ENCODE measurements at places on chromosomes 5 and 9.

DNA sequence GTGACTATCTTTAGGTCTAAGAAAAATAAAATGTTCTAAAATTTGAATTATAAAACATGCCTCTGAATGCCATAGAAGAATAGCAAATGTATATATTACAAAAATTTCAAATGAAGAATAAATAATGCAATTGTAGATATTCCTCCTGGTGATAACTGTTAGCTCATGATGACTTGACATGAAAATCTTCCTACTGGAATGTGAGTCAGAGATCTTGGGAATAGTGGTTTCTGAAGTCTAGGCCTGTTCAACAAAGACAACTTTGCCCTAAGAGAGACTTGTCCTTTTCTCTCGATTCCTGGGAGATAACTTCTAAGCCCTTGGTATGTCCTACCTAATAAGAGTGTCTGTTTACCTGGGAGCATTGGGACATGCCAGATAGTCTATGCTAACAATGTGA, 746.3 kb upstream of the RIOK2 start:
- DNase-seq, result no peak

- no peak for DNase-seq
Measured at GRCh38 chr9:137224830-137225694, at the start of gene CYSRT1. TSS of gene CYSRT1 (plus strand) at chr9:137225174. CDS start at chr9:137225622, 448 bp downstream.

- DNase-seq, result peak; percentile 67
Measured at GRCh38 chr9:77464661-77465060, 183.5 kb downstream of the GNA14 start.

DNA sequence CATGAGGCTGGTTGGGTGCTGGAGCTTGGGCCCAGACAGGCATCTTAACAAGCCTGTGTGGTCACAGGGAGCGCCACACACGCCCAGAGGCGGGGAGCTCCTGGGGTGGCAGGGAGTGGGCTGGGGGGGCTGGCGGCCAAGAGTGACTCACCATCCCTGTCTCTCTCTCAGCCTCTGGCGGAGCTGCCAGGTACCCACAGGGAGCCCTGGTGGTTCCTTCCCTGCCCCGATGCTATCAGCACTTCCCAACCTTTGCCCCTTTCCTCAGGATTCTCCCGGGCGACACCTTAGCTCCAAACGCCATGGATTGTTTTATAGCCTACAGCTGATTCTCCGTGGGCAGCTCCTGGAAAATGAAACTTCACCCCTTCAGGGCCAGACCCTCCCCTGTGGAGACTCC, 5.5 kb downstream of the SLC9A3 start:
- no peak for DNase-seq

DNA sequence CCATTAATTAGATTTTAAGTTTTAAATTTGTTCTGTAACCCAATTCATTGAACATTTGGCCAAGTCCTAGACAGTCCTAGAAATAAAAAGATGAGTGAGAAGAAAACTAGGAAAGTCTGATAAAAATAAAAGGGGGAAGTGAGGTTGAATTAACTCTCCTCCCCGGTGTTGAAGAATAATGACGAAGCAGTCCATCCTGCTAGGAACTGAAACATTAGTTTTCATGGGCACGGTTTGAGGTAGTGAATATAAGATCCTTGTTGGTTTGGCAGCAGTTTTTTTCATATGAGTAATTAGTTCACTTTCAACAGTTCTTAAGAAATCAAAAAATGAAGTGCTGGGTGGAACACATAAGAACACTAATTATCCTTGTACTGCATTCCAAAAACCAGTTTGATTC, 103.1 kb downstream of the MTREX start:
- DNase-seq, result no peak

DNA sequence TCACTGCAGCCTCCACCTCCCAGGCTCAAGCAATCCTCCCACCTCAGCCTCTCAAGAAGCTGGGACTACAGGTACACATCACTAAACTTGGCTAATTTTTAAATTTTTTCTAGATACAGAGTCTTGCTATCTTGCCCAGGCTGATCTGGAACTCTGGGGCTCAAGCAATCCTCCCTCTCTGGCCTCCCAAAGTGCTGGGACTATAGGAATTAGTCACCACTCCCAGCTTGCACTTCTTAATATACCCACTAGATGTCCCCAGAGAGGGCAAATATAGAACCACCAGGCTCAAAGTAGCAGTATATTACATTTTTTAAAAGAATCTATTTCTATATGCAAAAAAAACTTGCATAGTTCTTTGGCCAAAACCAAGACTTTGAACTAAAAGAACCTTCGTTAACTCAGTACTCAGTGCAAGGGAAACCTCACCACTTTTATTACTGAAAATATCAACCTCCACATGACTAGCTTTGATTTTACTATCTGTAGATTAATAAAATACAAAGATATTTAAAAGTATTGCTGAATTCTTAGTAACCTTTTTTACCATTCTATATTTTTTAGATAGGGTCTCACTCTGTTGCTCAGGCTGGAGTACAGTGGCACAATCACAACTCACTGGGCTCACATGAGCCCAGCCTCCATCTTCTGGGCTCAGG, 25.8 kb upstream of the HSD17B3 start:
- DNase-seq, result peak; percentile 36

GRCh38 chr9:2209400-2209799, 194.3 kb downstream of the SMARCA2 start:
- DNase-seq, result no peak

DNA sequence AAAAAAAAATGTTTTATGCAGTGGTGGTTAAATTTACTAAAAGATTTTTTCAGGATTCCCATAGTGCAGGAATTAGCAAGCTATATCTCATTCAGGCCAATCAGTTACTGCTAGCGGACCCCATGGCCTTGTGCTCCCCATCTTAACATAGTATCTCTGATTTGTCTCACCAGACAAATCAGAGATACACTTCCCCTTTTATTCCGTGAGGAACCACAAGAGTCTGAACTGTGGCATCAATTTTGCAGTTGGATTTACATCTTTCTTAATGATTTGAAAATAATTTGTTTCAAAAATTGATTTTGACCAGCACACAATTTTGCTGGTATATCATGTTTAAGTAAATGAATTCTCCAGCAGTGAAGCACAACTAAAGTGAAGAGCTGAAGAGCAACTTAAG, 17.9 kb downstream of the ITGA1 start:
- no peak for DNase-seq

GRCh38 chr9:115649991-115650472, 503.6 kb upstream of the PAPPA start:
- no peak for DNase-seq

DNA sequence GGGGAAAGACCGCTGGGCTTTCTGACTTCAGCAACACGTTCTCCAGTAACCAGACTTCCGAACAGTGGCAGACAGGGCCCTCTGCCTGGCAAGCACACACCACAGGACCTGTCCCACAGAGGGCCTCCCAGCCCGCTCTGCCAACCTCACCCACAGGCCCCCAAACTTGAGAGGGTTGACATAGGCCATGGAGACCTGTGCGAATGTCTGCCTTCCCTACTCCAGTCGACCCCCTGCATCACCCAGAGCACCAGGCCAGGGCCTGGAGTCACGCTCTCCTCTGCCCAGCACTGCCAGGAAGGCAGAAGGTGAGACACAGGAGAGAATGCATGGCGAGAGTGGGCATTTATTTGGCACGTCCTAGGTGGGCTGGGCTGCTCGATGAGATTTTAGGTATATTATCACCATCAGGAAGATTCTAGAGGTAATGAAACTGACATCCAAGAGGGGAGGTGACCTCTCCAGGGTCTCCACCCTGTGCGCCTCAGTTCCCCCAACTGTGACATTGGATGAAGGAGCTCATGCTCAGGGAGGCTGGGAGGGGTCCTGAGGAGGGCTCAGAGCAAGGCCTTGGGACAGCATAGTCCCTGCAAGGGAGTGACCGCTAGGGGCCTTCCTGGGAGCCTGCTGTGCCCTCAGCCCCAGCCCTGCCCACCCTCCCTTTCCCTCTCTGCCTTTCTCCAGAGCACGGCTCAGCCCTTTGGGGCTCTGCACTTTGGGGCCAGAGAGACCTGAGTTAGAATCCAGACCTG, 54.9 kb downstream of the DUSP1 start:
- DNase-seq, result peak; percentile 50

DNA sequence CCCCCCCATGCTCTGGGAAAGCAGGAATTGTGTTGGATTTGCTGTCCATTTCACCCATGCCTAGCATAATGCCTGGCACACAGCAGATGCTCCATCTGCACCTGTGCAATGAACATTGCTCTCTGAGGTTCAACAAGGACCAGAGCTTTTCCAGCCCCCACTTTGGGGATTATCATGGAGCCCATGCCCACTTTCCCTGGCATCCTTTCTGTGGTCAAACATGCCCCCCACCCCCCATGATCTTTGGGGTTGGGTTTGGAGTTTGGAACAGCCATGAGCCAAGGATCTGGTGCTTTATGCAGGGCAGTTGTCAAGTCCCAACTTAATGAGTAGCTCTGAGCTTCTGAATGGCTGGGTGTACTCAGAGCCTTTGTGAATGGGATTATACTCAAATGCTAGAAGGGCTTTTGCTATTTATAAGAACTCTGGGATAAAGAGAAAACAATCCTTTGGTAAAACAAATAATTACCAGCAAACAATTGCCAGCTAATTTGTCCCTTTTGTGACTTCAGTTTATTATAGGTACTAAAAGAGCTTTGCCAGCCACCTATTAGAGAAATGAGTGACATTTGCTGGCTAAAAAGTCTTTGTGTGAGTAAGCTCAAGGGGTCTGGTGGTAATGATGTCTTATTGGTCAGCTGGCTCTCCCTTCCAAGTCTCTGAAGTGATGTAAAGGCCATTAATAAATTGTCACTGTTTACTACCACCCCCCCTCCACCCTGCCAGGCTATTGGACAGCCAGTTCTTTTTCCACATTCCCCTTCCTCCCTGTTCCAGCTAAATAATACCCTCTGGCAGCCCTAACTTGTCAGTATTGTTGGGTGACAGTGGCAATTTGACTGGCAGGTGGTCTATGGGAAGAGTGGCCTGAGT, 182.3 kb downstream of the MACROH2A1 start:
- no peak for DNase-seq

DNA sequence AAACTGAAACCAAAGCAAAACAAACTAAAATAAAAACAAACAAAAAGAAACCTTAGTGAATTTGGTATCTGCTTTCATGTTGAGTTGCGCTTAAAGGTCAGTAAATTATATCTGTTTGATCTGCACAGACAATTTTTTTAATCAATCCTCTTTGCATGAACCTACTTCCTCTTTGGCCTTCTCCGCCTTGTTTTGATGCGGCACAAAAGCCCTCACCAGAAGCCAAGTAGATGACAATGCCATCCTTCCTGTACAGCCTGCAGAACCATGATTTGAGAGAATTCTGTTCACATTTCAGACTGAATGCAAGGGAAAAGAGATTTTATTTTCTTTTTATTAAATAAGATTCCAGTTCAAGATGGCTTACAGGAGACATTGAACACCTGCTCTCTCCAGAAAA, 473.6 kb upstream of the FTMT start:
- no peak for DNase-seq

GRCh38 chr5:9451037-9451436, 94.8 kb downstream of the SEMA5A start:
- DNase-seq, result no peak

DNA sequence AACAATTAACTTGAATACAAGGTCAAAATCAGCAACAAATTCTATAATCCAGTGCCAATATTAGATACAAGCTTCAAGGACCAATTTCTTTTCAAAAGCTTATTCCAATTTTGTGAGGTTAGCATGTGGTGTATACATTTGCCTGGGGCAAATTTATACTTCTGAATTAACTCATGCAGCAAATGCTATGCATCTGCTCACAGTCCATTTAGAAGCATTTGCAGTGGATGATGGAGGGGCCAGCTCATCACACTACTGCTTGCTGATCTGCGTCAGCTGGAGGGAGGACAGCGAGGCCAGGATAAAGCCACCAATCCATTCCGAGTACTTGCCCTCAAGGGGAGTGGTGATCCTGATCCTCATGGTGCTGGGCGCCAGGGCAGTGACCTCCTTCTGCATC, 474.3 kb upstream of the KIF2A start:
- no peak for DNase-seq

DNA sequence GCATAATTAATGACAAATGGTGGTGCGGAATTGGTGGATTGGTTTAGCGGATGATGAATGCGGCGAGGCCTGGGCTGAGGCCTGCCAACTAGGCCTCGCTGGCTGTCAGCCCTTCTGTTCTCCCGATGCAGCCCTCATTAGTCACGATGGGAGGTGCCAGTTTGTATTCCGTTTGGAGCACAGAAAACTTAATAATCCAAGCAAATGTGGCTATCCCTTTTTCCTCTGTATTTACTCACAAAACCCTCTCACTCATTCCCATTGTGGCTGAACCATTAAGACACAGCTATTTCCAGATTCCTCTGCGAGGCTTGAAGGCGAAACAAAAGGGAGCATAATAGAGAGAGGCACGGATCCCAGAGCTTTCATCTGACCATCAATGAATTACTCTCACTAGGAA, 114.3 kb downstream of the MVB12B start:
- DNase-seq, result no peak

DNA sequence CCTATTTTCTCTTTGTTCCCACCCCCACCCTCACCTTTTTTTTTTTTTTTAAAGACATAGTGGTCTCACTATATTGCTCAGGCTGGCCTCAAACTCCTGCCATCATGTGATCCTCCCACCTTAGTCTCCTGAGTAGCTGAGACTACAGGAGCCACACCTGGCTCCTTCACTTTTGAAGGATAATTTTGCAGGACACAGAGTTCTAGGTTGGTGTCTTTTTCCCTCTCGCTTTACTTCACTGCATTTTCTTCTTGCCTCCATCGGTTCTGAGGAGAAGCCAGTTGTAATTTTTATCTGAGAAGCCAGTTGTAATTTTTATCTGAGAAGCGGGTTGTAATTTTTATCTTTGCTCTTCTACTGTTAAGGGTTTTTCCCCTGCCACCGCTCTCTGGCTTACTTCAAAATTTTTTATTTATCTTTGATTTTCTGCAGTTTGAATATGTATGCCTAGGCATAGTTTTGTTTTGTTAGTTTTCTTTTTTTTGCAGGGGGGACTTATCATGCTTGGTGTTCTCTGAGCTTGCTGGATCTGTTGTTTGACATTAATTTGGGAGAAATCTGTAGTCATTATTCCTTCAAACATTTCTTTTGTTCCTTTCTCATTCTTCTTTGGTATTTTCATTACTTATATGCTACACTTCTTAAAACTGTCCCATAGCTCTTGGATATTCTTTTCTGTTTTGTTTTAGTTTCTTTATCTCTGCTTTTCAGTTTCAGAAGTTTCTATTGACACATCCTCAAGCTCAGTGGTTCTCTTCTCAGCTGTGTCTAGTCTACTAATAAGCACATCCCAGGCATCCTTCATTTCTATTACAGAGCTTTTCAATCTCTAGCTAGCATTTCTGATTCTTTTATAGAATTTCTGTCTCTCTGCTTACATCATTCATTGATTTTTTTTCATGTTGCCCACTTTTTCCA, 148.2 kb upstream of the CHD1 start:
- DNase-seq, result no peak

DNA sequence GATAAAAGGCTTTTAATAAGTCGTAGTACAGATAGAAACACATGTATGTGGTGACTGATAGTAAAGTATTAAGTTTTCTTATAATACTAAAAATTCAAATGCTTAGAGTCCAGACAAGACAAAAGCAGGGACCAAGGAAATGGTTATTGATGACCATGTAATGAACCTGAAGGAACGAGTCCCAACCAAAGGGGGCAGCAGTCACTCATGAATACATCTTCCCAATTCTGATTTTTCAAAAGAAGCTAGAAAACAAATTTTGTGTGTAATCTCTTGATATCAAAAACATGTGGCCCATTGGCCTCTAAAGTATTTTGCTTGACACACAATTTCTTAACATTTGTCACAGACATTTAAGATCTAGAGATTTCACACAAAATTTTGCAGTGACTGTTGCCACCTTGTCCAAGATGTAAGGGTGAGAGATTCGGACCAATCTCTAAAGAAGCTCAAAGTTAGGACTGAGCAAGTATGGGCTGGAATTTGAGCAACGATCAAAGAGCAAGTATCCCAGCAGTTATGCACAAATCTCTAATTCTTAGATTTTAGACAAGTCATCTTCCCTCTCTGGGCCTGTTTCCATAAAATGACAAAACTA, 66.8 kb downstream of the ARL15 start:
- peak; percentile 26 for DNase-seq

All from SK-N-DZ (cell line).